ENCODE measurements at places on chromosomes 3 and 15.

DNA sequence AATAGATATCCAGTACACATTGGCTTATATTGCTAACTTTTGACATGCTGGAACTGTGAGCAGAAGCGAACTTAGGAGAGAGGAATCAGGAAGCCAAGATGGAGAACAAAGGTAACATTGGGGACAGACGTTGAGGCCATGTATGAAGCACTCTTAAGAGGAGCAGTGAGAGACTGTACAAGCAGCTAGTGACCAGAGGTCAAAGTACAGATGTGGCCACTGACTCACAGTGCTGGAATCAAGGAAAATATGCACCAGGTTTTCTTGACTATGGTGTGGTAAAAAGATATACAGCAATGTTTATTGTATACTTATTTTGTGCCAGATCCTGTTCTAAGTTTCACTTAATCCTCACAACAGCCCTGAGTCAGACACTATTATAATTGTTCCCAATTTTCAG, 2.0 kb upstream of the IL20RB start:
- no peak for DNase-seq

DNA sequence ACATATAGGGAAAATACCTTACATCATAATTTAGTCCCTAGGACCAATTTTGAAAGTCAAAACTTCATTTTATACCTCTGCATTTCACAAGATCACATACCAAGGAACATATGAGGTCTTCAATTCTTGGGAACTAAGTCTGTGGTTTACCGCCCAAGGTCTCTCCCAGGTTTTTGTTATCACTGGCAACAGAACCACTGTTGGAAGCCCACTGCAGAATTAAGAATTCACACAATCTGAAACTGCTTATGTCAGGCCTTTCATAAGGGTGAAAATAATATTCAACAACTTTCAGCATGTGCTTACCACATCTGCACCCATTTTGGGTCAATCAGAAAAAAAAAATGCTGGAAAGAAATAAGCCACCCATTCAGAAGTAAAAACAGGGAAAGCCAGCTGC, 107.2 kb upstream of the MME start:
- no peak for DNase-seq

- DNase-seq, result no peak
Measured at GRCh38 chr15:34650177-34650576, 66.7 kb upstream of the GOLGA8B start.

- no peak for DNase-seq
Measured at GRCh38 chr15:91537856-91538255, 315.7 kb upstream of the SLCO3A1 start.

DNA sequence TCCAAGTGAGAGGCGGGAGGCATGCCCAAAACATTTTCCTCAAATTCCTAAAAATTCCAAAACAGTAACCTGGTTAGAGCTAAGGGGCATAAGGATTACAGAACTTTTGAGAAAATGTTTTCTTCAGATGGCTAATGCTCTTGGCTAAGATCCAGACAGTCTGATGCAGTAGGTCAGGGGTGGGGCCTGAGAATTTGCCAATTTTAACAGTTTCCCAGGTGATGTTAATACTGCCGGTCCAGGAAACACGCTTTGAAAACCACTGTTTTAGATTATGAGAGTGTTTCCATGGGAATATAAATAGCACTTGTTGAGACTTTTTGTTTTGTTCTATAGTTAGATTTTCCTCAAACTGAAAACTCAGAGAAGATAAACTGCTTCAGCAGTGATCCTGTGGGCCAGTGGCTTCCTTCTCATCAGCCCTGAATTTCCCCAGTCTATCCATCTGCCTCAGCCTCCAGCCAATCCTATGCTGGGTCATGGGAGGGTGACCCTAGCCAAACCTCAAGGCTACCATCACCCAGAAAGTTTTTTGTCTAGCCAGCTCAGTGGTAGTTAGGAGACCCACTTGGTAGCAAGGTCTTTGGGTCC, 71.6 kb upstream of the ACP3 start:
- peak; percentile 6 for DNase-seq

DNA sequence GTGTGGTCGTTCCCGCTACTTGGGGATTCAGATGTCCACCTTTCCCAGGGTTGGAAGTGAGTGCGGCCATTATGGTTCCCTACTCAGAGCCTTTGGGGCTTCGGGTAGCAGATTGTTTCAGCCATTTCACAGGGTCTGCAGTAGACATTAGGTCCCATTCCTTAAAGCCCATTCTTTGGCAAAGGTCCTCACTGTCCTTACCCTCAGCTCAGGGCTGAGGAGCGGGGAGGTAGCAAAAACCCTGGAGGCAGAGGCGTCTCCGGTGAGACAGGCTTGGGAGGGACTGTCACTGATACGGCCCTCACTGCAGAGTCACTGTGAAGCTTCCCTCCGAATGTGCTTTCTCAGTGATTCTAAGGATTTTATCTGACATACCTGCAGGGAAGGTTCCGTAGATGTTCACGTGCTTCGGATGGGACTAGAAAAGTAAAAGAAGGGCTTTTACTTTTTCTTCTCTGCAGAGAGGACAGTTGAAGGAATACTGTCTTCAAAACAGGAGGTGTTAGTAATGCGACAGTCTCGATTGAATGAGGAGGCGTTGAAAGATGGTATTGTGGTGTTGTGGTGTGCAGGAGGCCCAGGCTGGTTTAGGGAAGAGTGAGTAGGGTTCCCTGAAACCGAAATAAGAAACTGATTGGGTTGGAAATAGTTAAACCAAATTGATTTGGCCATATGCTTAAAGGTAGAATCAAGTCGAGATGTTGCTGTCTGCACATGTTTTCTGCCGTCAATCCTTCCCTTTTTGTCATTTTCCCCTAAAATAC, 630 bp downstream of the ATP6V1A start:
- DNase-seq, result no peak

- peak; percentile 12 for DNase-seq
Measured at GRCh38 chr3:32239307-32240158, 1.1 kb downstream of the CMTM8 start.

DNA sequence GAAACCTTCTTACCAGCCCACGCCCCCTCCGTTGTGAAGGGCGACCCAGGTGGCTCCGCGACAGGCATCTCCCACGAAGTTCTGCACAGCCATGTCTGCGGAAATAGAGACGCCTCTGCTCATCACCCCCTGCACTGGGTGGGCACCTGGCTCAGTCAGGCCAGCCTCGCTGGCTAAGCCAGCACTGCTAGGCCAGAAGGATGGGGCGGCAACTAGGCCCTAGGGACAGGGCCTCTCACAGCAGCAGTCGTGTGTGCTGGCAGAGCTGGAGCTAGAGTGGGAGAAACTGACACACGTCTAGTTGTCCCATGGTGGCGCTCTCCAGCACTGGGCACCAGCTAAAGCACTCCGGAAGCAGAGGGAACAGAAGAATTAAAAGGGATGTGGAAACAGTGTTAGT, 12.5 kb upstream of the ZXDC start:
- DNase-seq, result no peak

- no peak for DNase-seq
Measured at GRCh38 chr3:114293838-114294535, at the start of gene TIGIT. Gene TIGIT (plus strand): TSS chr3:114294028. CDS start chr3:114294062, 34 bp downstream.

GRCh38 chr3:1766384-1766783, 332.3 kb upstream of the CNTN4 start:
- no peak for DNase-seq

- DNase-seq, result no peak
Measured at GRCh38 chr3:123419181-123419849, 29.6 kb downstream of the ADCY5 start.

GRCh38 chr3:30768703-30769550, 125.5 kb downstream of the GADL1 start:
- DNase-seq, result peak; percentile 75

- no peak for DNase-seq
Measured at GRCh38 chr3:185439745-185440466, 58.9 kb downstream of the TMEM41A start.

- no peak for DNase-seq
Measured at GRCh38 chr3:62110443-62111225, 262.7 kb downstream of the FEZF2 start.

DNA sequence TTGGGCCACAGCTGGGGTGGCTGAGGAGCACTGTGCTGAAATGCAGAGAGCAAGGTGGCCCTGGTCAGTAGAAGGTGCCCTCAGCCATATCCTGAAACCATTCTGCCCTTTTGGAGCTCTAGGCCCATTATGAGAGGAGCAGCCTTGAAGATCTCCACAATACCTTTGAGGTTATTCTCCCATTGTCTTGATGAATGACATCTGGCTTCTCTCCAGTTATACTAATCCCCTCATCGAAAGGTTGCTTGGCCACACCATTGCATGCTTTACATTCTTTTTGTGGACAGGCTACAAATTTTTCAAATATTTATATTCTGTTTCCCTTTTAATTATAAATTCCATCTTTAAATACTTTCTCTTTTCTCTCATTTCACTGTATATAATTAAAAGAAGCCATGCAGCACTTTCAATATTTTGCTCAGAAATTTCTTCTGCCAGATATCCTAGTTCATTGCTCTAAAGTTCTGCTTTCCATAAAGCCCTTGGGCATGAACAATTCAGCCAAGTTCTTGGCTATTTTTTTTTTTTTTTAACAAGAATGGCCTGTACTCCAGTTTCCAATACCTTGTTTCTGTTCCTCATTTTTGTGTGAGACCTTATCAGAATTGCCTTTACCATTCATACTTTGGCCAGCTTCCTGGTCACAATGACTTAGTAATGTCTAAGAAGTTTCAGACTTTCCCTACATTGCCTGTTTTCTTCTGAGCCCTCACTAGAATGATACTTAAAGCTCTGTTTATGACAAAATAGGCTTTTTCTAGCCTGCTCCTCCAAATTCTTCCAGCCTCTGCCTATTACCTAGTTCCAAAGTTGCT, 138.9 kb upstream of the SGO1 start:
- DNase-seq, result no peak

DNA sequence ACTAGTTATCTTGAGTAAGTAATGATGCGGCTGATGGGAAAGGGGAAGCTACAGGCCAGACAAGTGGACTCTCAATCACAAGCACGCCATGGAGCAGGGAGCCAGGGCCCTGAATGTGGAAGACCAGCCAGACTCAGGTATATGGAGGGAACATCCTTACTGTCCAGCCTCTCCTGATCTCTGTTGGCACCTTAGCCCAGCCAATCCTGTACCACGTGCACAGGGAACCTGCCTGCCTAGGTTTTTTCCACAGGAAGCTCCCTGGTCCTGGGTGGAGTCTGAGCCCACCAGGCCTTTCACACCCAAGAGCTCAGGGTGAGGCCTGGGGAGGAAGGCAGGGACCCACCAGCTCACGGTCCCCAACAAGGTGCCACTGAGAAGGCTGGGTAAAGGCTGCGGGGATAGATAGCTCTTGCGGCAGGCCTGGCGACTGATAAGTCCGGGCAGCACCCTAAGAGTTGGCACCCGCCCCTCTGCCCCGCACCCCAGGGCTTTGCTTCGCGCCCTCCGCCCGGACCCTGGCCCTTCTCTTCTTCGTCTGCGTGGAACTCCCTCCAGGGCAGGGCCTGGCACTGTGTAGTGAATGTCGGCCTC, 933 bp upstream of the APEH start:
- DNase-seq, result no peak

DNA sequence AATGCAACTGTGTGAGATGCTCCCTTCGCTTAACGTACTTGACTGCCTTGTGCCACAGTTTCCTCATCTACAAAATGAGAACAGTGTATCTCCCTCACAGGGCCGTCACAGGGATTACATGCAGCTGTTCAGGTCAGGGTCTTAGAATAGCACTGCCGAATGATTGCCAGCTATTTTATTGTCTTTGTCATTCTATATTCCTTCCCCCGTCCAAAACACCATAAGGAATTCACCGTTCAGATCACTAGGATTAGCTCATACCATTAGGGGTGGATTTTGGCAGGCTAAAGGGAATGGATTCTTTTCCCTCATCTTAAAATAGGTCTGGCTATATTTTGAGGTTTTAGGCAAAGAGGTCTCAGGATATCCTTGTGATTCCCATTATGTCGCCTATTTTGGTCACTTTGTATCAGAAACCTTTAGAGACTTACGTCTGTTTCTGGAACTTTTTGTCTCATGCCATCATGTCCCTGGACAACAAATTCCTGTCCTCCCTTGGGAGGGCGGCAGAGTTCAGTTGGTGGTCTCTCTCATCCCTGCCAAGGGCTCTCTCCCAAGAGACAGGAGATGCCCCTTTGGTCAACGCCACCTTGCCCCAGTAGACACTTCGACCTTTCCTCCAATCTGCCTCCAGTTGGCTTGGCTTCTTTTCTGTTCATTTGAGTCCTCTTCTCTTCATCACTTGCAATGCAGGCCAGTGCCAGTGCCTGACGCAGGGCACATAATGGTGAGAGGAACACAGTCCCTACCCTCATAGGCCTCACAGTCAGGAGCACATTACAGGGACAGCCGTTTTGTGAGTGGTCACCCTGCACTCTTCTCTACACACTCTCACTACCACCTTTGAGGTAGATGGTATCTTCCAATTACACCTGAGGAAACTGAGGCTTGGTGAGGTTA, 171.6 kb upstream of the BHLHE40 start:
- DNase-seq, result no peak

DNA sequence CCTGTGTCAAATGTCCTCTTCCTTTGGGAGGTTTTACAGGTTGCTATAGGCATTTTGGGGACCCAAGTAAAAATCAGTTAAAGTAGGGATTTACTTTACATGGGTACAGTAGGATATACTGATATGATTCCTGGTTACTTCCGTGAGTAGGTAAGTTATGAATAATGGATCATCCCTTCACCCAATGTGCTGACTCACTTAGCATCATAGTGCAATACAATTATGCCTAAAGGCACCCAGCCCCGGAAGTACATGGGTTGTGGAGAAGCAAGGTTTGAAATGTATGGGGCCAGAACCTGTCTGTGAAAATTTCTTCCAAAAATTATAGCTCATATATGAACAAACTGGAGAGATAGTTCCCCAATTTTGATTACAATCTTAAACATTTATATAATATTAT, 64.0 kb downstream of the GLB1 start:
- DNase-seq, result no peak

- DNase-seq, result no peak
Measured at GRCh38 chr3:48299746-48300712, 33.4 kb downstream of the SPINK8 start.

DNA sequence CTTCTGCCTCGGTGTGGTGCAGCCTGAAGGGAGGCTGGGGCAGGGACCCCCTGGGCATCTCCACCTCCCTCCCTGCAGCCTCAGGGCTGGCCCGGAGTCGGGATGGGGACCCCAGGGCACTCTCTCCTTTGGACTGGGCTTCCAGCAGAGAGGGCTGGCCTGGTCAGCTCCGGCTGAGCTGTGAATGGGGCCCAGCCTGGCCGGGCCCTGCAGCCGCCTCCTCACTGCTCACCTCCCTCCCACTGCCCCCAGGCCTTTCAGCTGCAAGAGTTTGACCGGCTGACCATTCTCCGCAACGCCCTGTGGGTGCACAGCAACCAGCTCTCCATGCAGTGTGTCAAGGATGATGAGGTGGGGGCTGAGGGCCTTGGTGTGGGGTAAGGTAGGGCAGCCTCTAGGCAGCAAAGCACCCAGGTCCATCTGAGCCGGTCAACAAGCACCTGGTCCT, 36.0 kb downstream of the PSTPIP1 start:
- DNase-seq, result no peak

DNA sequence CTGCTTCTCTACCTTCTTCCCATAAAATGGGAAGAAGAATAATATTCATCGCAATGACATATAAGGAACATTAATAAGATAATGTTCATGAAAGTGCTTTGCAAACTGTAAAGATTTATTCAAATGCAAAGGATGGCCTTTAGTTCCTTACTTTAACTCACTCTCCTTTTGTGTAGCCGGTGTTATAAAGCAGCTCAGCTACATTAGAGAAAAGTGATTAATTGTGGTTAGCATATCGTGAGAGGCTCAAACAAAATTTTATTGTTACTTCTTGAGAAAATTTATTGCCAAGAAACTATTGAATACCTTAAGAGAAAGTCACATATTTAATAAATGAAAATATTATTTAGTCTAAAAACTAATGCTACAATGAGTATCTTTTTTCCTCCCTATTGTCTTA, 250.7 kb upstream of the NR2E3 start:
- no peak for DNase-seq

Data from umbilical cord (tissue), 2 donors.